ENCODE measurements at places on chromosomes 7 and 10.

DNA sequence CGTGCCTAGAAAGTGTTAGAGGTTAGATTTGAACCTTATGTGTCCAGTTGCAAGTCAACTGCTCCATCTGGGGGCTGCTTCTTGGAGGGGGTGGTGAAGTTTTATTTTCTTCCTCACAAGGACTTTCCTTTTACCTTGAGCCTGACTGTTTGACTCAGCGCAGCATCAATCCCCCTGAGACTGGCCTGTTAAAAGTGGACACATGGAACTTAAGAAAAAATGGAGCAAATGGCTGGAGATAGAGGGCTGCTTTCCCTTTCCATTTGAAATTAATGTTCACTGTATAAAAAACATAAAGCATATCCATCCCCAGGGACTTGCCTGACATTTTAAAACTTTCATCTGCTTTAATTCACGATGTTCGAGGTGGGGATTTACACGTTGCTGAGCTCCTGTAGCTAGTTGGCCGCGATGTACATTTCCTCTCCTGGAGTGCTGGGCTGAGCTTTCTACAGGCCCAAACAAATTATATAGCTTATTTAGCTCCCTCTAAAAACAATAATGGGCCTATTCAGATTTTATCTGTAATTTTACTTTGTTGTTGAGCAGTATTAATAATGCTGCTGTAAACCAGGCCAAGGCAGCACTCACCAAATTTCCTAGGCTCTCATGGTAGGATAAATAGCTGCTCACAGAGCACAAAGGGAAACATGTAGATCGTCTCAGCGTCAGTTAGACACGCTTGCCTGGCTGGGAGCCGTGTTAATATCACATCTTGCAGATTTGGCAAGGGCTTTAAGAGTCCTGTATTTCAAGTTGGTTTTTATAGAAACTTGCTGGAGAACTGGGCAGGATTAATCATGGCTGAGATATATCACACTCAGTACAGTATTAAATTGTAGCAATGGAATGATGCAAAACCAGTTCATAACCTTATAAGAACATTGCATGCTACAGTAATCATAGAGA, 251.5 kb downstream of the LRMDA start:
- DNase-seq: no peak

DNA sequence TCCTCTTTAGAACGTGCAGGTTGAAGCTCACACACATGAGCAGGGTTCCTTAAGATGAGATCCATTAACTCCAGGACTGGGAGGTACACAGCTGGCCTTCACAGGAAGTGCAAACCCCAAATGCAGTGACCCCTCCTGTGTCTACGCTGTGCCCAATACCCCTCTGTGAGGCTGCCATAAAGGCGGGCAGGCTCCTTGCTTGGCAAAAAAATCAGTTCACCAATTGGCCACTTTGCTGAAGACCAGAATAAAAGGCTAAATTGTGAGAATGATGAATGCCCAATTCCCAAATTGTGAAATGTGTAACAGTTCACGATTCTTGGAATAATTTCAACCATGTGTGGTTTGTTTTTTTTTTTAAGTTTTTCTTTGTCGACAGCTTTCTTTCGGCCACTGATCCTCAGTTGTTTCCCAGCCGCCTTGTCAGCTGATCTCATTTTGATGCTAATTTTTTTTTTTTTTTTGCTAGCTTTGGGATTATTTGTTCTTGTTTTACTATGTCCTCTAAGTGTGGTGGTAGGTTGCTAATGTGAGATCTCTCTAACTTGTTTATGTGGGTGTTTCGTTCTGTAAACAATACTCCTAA, 101.9 kb upstream of the PRSS58 start:
- no peak for DNase-seq

GRCh38 chr7:55723621-55723941, 139.0 kb downstream of the SEPTIN14 start:
- DNase-seq: no peak

DNA sequence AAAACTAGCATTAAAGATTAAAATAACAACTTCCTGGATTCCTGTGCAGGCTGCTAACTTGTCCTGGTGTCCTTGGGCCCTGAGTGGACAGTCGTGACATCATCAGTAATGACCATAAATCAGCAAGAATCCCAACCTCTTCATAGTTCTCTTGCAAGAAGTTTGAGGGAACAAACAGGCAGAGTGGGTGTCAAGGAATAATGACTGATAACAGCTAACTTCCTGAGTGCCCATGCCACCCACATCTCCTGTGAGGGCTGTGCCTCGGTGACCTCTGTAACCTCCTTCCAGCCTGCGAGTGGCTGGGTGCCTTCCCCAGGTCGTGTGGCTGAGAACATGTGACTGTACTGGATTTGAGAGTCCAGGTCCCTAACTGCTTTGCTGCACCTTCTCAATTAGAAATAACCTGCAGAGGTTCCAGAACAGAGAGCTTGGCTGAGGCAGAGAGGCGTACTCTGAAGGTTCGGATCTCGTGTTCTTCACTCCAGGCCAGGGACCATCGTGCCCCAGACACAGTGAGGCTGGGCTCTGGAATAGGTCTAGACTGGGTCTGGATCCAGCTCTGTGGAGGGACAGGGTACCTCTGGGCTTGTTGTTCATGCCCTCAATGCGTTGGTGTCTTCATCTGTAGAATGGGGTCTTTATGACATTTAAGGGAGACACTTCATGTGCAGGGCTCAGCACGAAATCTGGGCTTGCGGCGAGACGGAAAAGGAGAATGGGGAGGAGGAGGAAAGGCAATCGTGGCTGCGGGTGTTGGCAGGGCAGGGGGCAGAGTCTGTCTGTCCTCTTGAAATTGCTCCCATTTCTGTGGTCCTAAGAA, 313.1 kb upstream of the ZNF32 start:
- DNase-seq: no peak

- DNase-seq: no peak
Measured at GRCh38 chr10:75532253-75532924, 101.0 kb downstream of the LRMDA start.

DNA sequence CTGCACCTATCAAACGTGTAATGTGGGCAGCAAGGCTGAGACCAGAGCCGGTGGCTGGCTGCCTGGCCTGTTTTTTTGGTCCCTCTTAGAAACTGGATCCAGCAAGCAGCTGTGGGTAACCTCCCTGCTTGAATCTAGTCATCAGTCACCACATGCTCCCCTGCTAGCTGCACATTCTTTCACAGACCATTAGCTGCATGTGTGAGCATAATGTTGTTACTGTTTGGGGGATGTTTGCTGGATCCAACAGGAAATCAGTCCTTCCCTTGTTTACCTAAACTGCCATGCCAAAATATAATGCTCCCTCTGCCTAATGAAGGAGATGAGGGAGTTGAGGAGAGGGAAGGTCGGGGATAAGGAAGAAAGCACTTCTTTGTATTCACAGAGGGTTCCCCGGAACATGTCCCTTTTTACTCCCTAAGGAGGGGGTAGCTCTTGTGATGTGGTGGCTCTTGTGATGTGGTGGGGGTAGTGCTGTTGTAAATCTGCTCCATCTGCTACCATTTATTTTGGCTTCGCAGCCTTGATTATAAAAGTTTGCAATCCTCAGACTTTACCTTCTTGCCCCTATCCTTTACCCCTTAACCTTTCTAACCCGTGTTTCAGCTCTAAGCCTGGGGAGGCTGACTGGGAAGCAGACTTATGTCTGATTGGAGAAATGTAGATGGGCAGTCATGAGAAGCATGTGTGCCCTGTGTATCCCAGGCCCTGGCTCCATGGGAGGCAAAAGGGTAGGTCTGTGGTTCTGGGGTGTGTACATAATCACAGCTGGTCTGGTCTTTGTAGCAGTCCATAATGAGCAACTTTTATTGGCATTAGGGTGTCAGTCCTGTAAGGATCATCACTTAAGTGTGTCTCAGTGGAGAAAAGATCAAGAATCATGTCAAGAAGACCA, 20.8 kb downstream of the LOXL4 start:
- no peak for DNase-seq

- no peak for DNase-seq
Measured at GRCh38 chr7:139887992-139888481, 59.0 kb downstream of the TBXAS1 start.

DNA sequence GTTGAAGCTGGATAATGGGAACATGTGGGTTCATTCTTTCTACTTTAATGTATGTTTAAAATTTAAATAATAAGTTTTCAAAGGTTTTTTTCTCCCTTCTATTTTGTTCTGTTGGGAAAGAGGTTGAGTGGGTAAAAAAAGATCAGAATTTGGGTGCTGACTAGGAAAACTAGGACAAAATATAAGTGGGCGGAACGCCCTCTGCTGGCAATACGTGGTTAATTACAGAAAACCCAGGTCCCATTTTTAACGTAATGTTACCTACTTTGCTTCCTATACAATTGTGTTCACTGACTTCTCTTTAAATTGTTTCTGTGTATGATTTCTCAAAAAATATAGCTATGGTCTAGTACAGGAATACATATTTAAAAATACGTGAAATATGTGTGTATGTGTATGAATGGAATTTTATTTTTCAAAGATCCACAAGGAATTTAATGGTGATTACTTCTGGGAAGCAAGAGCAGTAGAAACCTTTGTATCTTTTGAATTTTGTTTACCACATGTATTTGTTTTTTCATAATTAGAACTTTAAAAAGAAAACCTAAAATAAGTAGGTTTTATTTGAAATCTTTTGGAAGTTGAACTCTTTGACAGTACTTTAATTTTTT, 8.7 kb downstream of the ECD start:
- DNase-seq: peak; percentile 16

DNA sequence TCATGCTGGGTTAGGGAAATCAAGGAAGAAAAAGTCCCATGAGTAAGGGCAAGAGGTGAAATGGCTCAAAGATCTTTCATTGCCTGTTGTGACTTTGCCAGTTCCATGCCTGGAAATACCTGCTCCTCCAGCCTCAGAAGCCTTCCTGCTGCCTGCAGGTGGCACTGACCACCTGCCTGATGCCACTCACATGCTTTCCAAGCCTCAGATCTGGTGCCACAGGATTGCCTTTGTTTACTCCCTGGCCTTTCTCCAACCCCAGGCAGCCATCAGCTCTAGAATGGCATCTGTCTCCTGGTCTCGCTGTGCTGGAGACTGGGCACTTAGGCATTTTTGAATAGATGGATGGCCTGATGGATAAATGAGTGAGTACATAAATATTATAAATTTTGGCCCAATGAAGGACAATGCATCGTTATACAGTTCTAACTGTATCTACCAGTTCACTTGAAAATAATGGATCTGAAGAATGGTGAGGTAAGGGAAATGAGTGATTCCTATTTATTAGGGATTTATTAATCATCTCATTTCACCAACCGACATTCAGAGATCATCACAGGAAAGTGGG, 657.2 kb downstream of the INHBA start:
- no peak for DNase-seq

GRCh38 chr10:100792574-100792973, 47.2 kb downstream of the PAX2 start:
- no peak for DNase-seq

DNA sequence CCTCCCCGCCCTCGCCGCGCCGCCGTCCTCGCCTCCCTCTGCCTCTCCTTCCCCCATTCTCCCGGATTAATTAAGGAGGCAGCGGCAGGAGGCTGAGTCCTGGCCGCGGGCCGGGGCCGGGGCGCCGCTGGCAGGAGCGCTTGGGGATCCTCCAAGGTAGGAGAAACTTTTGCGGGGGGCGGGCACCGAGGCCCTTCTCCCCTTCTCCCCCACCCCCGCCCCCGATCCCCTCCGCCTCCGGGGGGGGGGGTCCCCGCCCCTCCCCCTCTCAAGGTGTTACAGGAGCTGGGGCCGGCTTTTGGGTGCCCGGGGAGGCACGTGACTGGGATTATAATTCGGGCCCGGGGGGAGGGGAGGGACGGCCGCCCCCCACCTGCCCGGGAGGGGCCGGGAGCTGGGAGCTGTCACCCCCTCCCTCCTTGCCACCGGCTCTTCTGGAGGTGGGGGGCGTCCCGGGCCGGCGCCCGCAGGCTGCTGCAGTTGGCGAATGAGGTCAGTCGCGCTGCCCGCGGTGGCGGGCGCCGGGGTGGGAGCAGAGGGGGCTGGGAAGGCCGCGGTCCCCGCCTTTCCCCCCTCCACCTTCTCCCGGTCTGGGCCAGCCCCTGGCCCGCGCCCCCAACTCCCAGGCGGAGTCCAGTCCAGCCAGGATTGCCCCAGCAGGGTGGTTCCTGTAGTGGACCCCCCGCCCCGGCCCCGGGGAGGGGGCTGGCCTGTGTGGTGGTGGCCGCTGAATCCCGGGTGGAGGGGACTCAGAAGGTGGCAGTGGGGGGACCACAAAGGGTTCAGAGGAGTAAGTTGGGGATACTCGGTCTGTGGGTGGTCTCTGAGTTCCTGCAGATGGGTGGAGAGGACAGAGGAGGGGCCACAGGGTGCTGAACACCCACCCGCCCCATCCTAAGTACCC, 567 bp downstream of the GTF2IRD1 start:
- DNase-seq: peak; percentile 9

DNA sequence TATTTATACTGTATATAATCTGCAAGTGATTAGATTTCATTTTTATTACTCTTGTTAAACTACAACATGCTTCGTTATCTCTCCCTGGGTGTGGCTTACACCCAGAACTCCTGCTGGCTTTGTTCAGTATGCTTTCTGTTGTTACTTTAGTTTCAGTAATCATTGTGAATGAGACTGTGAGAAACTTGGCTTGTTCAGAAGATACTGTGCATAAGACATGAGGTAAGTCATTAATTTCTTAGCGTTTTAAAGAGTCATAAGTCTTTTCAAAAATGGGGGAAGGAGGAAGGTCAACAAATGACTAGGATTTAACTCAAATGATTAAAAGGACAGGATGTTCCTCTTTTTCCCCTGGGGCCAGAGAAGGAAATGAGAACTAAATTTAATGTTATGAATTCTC, 11.6 kb upstream of the ADD3 start:
- no peak for DNase-seq

GRCh38 chr10:13473986-13474385, 54.8 kb downstream of the BEND7 start:
- no peak for DNase-seq

DNA sequence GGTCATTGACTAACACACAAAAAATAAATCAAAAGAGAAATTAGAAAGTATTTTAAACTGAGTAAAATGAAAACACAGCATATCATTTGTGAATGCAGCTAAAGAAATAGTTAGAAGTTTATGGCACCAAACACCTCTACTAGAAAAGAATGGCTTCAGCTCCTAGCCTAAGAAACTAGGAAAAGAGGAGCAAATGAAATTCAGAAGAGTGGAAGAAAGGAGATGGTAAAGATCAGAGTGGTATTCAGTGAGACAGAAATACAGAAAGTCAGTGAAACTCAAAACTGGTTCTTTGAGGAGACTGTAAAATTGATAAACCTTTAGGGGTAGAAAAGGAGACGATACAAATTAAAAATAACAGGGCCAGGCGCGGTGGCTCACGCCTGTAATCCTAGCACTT, 2.7 kb downstream of the EXOC6 start:
- DNase-seq: no peak

- DNase-seq: no peak
Measured at GRCh38 chr7:82318786-82319185, 124.8 kb downstream of the CACNA2D1 start.

GRCh38 chr10:62045765-62046521, 144.4 kb downstream of the ARID5B start:
- no peak for DNase-seq

Data from stimulated activated CD4-positive, alpha-beta T cell treated with anti-CD3 and anti-CD28 coated beads, Interleukin-15, amount 100 ng/mL, for 1 hour (primary cell).